GM12891 (cell line): ENCODE measurements at places on chromosomes 2 and 18.

GRCh38 chr2:145374165-145374564 is 854.2 kb upstream of the ZEB2 start:
- DNase-seq = no peak

- no peak for DNase-seq
These were observed 23.5 kb downstream of the DIS3L2 start for GRCh38 chr2:231984992-231985391.

- no peak for DNase-seq
These were observed 24.5 kb downstream of the CRACDL start for GRCh38 chr2:98911376-98912154.

GRCh38 chr2:23618794-23619530 is 234.0 kb downstream of the KLHL29 start:
- DNase-seq = no peak

- DNase-seq = no peak
These were observed 130.3 kb downstream of the CELF4 start for GRCh38 chr18:37435150-37435867.
